ENCODE measurements at places on chromosomes 5 and 9. TPM values are rescaled to one million over a fixed set of nuclear protein-coding genes. Genes with fewer than 3 reads are reported as not detected.

- no peak overlapping the region for H3K4me3 ChIP-seq
- no peak for DNase-seq
- H3K4me1 ChIP-seq = no peaks in the 10 kb centered on the region
- H3K27me3 ChIP-seq = peaks cover 75% of the 10 kb centered on the region
- no peak overlapping the region for H3K27ac ChIP-seq
These were observed 35.9 kb downstream of the HK3 start for GRCh38 chr5:176863041-176863764.

GRCh38 chr9:14418941-14419937 is 105.3 kb upstream of the NFIB start:
- DNase-seq = no peak
- H3K4me3 ChIP-seq = peak overlapping the region; percentile 11
- H3K27ac ChIP-seq = no peak overlapping the region
- H3K27me3 ChIP-seq = no peaks in the 10 kb centered on the region

GRCh38 chr9:128818839-128819715 is 777 bp downstream of the ENDOG start:
- H3K4me1 ChIP-seq = peaks cover 13% of the 10 kb centered on the region
- peak overlapping the region; percentile 75 for H3K4me3 ChIP-seq
- peak; percentile 71 for DNase-seq
- peak overlapping the region; percentile 89 for H3K27ac ChIP-seq

DNA sequence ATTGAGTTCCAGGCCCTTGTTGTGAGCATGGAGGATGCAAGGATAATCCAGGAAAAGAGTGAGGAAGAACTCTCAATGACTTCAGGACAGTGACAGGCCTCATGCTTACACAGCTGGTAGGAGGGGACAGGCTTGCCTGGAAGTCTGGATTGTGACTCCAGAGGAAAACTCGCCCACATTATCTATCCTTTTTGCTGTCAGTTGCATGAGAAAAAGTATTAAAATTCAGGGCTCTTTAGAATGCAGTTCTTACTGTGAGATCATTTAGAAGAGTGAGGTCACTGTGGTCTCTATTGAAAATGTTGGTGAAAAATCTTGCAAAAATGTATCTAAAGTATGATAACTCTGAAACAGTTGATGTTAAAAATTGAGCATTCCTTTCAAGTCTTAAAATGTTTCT is 30.5 kb downstream of the NTRK2 start:
- H3K4me1 ChIP-seq = no peaks in the 10 kb centered on the region
- no peak overlapping the region for H3K27ac ChIP-seq
- H3K4me3 ChIP-seq = no peak overlapping the region
- no peak for DNase-seq

DNA sequence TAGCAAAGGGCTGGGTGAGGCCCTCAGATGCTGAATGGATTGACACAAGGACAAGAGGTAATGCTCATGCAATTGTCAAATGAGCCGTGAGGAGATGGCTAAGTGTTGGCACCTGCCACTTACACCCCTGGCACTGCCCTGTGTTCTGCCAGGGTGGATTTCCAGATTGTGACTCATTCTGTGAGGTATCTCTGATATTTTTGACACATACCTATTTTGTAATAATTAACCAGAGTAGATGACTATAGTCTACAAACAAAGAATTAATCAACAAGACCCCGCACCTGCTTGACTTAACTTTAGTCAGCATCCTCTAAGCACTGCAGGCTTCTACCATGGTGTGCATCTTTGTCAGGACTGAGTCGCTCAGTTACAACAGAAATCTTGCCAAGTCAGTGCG is 200.8 kb downstream of the DIRAS2 start:
- H3K4me3 ChIP-seq = no peak overlapping the region
- no peaks in the 10 kb centered on the region for H3K36me3 ChIP-seq
- H3K27me3 ChIP-seq = peaks cover 4% of the 10 kb centered on the region
- DNase-seq = no peak
- H3K27ac ChIP-seq = no peak overlapping the region

DNA sequence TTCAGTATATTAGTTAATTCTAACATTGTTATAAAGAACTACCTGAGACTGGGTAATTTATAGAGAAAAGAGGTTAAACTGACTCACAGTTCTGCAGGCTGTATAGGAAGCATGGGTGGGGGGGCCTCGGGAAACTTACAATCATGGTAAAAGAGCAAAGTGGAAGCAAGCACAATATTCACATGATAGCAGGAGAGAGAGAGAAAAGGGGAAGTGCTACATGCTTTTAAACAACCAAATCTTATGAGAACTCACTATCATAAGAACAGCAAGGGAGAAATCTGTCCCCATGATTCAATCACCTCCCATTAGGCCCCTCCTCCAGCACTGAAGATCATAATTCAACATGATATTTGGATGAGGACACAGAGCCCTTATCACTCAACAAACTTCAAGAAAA is 324.9 kb downstream of the ZNF608 start:
- no peaks in the 10 kb centered on the region for H3K36me3 ChIP-seq
- no peak overlapping the region for H3K4me3 ChIP-seq
- DNase-seq = no peak
- H3K4me1 ChIP-seq = no peaks in the 10 kb centered on the region
- no peaks in the 10 kb centered on the region for H3K27me3 ChIP-seq

GRCh38 chr5:178227138-178227659 is 5.4 kb downstream of the PHYKPL start:
- H3K27me3 ChIP-seq = no peaks in the 10 kb centered on the region
- peaks cover 74% of the 10 kb centered on the region for H3K36me3 ChIP-seq
- DNase-seq = peak; percentile 5

DNA sequence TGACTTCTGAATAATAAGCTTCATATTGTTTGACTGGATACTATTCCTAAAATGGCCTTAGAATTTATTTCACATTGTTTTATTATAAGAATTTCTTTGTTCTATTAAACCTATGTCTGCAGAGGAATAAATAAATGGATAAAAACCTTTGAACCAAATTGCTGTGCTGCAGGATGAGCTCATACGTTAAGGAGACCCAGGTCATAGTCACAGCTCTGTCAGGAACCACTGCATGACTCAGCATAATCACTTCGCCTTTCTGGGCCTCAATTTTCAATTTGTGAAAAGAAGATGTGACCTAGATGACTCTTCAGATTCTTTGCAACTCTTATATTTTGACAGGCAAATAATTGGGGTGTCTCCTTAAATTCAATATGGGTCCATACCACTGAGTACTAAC is 36.7 kb upstream of the HMHB1 start:
- no peaks in the 10 kb centered on the region for H3K36me3 ChIP-seq
- H3K4me1 ChIP-seq = peaks cover 5% of the 10 kb centered on the region
- H3K27ac ChIP-seq = no peak overlapping the region
- DNase-seq = no peak
- no peaks in the 10 kb centered on the region for H3K27me3 ChIP-seq
- H3K4me3 ChIP-seq = no peak overlapping the region

GRCh38 chr9:132288966-132289365 is 65.8 kb downstream of the SETX start:
- peaks cover 11% of the 10 kb centered on the region for H3K4me1 ChIP-seq
- H3K27ac ChIP-seq = no peak overlapping the region
- no peaks in the 10 kb centered on the region for H3K27me3 ChIP-seq
- no peak overlapping the region for H3K4me3 ChIP-seq
- DNase-seq = no peak

DNA sequence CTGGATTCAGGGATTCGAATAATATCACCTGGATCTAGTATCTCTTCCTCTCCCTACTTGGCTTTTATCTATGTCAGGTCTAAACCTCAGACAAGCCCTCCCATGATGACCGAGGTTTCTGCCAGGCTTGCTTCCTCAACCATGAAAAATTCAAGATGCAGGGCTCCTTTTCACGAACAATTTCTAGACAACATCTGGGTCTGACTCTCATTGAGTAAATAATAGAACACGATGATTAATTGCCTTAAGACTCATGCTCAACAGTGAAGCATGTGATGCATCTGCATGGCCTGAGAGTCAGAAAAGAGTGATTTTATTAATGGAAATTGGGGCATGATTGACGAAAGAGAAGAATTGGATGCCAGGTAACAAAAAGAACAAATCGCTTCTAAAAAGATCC is 277.2 kb upstream of the ZNF608 start:
- no peak for DNase-seq
- H3K4me3 ChIP-seq = no peak overlapping the region
- H3K27me3 ChIP-seq = no peaks in the 10 kb centered on the region

- H3K27ac ChIP-seq = no peak overlapping the region
- peaks cover 16% of the 10 kb centered on the region for H3K4me1 ChIP-seq
- H3K27me3 ChIP-seq = no peaks in the 10 kb centered on the region
- DNase-seq = no peak
- no peak overlapping the region for H3K4me3 ChIP-seq
- no peaks in the 10 kb centered on the region for H3K36me3 ChIP-seq
These were observed 6.0 kb upstream of the NIPBL start for GRCh38 chr5:36870399-36871040.

DNA sequence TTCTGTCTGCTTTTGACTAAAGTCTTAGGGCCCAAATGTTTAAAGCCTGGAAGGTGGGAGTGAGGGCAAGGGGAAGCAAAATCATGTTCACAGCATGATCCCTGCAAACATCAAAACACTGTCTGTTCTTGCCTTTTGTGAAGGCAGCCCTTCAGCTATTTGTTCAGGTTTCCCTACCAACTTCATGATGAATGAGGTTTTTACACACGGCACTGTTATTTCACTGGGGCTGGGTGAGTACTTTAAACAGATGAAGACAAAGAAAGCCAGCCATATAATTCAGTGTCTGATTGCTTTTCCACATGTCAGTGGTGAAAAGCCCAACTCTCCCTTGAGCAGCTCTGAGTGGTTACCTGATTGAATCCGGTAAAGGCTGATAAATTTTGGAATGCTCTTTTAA is 224.7 kb upstream of the GRAMD2B start:
- H3K27ac ChIP-seq = no peak overlapping the region
- no peaks in the 10 kb centered on the region for H3K27me3 ChIP-seq
- no peaks in the 10 kb centered on the region for H3K36me3 ChIP-seq
- H3K4me1 ChIP-seq = no peaks in the 10 kb centered on the region

- H3K27ac ChIP-seq = no peak overlapping the region
- DNase-seq = no peak
- H3K4me1 ChIP-seq = peaks cover 24% of the 10 kb centered on the region
- H3K36me3 ChIP-seq = no peaks in the 10 kb centered on the region
- H3K27me3 ChIP-seq = peaks cover 23% of the 10 kb centered on the region
- H3K4me3 ChIP-seq = no peak overlapping the region
These were observed 12.8 kb upstream of the NRARP start for GRCh38 chr9:137314561-137315560.

DNA sequence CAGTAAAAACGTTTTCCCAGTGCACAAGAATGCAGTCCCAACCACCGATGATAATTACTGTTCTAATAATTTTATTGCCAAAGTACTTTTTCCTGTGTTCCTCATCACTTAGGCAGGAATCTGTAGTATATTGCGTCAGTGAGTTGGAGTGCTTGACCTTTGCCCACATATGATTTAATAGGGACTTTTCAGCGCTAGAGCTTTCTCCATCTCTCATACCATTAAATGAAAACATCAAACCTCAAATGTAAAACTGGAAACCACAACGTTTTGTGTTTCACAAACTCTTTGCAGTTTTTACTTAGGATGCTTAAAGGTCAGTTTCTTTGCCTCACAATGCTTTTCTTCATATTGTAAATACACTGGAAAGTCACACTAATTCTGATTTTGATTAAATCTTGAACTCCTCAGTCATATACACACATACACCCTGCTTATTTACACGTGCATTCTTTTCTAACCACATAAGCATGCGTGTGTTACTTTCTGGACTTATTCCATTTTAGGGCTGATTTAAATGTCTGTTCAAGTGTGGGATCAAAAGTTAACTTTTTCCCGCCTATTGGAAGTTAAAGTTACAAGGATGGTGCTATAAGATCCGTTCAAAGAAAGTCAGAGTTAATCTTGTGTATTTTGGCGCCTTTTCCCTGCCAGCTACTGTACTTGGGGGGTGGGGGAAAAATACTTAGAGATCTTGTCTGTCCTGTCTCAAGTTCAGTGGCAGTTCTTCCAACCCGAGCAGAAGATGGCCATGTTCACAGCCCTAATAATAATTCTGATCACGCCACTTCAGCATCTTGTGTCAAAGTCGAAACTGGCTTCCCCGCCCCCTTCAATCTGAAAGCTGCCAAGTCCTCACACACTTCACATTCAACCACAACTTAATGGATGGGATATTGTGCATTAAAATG is 6.6 kb upstream of the NFIB start:
- DNase-seq = no peak
- peak overlapping the region; percentile 65 for H3K4me3 ChIP-seq
- peaks cover 45% of the 10 kb centered on the region for H3K4me1 ChIP-seq
- no peaks in the 10 kb centered on the region for H3K27me3 ChIP-seq
- H3K27ac ChIP-seq = peak overlapping the region; percentile 93
- H3K36me3 ChIP-seq = no peaks in the 10 kb centered on the region

DNA sequence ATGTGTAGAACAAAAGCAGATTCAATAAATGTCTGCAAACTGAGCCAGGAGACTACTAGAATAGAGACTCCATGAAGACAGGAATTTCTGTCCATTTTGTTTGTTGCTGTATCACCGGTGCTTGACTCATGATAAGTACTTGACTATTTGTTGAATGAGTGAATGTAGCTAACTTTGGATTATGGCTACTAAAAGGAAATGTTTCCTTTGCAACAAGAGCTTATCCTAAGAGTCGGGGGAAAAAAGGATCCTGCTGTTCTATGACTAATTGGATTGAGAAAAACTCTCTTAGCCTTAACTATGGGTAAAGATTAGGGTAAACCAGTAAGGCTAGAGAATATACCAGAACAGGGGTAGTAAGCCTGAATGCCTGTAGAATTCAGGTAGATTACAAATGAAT is 3.5 kb downstream of the PAIP1 start:
- H3K27me3 ChIP-seq = no peaks in the 10 kb centered on the region
- peaks cover 38% of the 10 kb centered on the region for H3K4me1 ChIP-seq
- no peak overlapping the region for H3K27ac ChIP-seq
- H3K4me3 ChIP-seq = no peak overlapping the region

DNA sequence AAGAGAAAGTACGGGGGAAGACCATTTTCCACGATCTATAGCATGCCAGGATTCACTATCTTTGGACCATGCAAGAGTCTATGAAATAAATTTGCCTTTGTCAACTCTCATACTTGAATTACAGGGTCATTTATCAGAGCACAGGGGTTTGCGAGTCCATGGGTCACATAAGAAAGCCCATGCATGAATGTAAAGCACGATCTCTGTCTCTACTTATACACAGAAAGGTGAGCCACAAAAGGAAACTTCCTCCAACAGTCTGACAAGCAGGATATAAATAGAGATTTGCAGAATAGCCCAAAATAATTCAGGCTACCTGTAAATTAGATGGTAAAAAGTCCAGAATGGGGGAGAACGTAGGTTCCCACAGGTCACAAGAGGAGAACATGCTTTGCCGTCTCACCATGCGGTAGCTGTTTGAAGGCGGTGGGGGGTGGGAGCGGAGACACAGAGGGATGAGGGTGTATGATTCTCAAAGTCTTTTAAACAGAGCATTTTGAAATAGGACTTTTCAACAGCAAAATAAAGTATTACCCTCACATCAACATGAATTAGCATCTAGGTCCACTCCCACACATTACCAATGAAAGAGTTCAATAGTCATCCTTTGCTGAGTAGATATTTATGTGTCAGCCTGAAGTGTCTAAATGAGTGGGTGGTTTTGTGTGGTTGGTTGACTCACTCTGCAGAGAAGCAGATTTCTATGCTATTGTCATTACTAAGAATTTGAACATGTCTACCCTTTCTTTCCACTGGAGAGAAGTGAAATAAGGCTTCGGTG is 279.7 kb downstream of the EBF1 start:
- no peaks in the 10 kb centered on the region for H3K27me3 ChIP-seq
- H3K4me3 ChIP-seq = no peak overlapping the region
- DNase-seq = no peak
- H3K36me3 ChIP-seq = no peaks in the 10 kb centered on the region
- H3K27ac ChIP-seq = no peak overlapping the region
- H3K4me1 ChIP-seq = no peaks in the 10 kb centered on the region

The MCIDAS gene
- 0.56 TPM for total RNA-seq

The PCDHA9 gene
- total RNA-seq = 0.32 TPM

The BTNL8 gene
- total RNA-seq = 5.3 TPM

The TAF11L5 gene
- total RNA-seq = not detected

The B4GALT1 gene
- 72.0 TPM for total RNA-seq

The IL5 gene
- total RNA-seq = not detected

The LIX1 gene
- not detected for total RNA-seq

The TCF7 gene
- total RNA-seq = 5.7 TPM

All from lower lobe of right lung (tissue), 2 donors.